Large intestine (tissue), 12 donors: ENCODE measurements at places on chromosomes 7 and 10.

DNA sequence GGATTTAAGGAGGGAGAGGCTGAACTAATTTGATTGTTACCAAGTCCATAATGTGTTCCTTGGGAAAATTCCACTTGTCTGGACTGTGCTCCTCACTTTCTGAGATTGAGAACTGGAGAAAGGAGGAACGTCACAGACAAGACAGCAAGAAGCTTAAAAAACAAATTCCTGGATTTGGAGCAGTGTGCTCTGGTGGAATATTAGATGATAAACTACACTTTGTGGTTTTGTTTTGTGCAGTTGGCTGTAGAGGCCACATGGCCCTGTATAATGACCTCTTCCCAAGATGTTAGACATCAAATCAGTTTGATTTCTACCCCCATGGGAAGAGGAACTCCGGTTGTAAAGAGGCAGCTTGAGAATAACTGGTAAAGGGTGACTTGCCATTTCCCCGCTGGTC is 421.3 kb upstream of the GALNT17 start:
- DNase-seq, result no peak

GRCh38 chr7:4711634-4712033 is 29.5 kb downstream of the FOXK1 start:
- DNase-seq, result no peak

GRCh38 chr10:131143425-131144165 is 167.9 kb downstream of the TCERG1L start:
- DNase-seq, result no peak

GRCh38 chr7:44390701-44391100 is 65.3 kb upstream of the CAMK2B start:
- no peak for DNase-seq

DNA sequence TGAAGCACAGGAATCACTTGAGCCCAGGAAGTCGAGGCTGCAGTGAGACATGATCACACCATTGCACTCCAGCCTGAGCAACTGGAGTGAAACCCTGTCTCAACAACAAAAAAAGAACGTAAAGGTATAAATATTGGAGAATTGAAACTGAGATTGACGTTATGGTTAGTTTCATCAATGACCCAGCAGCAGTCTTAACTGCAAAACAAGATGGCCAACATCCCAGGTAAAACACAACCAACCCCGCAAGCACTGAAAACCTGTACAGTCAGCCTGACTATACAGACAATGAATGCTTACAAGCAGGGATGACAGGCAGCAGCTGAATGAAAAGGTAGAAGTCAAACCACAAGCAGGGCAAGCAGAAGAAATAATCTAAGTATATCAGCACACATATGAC is 34.7 kb downstream of the WAPL start:
- no peak for DNase-seq

DNA sequence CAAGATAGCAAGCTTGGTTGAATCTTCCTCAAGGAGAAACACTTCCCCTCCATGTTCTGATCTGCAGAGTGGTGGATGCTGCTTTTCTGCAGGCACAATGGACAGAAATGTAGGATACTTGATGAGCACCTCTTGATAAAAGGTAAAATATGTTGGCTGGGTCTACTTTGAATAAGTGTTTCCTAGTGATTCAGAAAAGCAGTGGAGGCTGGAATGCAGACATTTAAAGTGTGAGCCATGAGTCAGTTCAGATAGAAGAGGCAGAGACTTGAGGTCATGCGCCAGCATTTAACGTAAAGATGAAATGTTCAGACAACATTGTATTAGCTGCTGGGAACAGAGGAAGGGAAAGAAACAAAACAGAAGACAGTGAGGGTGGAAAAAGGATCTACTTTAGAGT is 403.1 kb downstream of the ADRA2A start:
- no peak for DNase-seq

DNA sequence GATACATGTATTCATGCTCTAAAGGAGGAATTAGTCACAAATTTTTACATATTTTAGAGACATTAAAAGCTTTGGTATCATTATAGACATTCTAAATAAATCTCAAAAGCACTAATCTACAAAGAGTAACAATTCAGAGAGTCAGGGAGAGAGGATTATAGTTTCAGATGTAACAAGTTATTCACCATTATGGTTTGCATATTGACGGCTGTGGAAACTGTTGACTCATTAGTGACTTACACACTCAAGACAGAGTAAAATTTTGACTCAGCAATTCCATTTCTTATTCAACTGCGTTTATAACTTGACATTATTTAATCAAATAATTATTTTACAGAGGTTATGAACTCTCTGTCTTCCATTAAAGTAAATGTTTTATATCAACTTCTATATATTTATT is 95.4 kb upstream of the SEMA3C start:
- no peak for DNase-seq

DNA sequence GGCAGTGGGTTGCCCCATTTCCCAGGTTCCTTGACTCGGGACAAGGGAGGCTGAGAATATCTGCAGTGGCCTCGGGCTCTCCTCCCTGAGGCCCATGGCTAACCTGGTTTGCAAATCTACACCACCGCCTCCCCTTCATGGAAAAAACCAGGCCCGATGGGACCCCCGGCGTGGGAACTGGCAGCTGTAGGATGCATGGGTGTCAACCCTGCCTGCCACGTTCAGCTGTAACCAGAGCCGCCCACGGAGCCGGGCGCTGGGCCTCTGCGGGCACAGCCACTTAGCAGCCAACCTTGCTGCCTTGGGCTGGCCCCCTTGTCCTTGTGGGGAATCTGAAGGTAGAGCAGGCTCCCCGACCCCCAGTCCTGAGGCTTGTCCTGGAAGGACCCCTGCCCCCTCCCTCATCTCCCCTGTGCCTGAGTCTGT is 1.6 kb downstream of the PWWP2B start:
- DNase-seq, result no peak

DNA sequence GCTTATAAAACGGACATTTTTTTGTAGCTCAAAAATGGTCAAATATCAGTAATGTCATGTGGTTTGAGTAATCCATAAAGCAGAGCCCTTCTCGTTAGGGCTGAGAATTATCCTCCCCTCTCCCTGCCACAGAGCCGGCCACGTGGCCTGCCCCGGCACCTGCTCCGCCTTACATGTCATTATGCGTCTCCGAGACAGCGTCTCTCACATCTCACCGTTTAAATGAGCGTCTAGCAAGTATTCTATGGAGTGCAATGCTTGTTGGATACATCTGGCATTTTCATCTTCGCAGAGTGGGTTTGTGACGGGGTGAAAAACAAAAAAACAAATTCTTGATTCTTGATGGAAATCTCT is 86.1 kb downstream of the CUX1 start:
- DNase-seq, result no peak

GRCh38 chr10:83959328-83959727 is 180.0 kb upstream of the GHITM start:
- no peak for DNase-seq

DNA sequence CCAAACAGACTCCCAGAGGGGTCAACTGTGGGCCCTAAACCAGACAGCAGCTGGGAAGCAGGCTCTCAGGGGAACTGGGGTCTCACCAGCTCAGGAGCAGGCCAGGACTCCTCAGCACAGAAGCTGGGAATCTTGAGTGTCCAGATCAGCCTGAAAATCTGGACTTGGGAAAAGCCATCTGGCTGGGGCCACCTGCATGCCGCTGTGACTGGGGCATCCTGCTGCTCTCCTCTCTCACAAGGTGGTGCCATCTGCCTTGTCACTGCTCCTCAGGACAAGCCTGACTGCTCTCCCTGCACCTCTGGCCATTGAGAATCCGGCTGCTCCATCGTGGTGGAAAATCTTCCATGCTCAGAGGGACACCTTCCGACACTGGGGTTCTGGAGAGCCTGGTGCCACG is 141.4 kb downstream of the PLPP4 start:
- DNase-seq, result no peak

GRCh38 chr10:15348579-15348978 is 22.5 kb downstream of the FAM171A1 start:
- no peak for DNase-seq

DNA sequence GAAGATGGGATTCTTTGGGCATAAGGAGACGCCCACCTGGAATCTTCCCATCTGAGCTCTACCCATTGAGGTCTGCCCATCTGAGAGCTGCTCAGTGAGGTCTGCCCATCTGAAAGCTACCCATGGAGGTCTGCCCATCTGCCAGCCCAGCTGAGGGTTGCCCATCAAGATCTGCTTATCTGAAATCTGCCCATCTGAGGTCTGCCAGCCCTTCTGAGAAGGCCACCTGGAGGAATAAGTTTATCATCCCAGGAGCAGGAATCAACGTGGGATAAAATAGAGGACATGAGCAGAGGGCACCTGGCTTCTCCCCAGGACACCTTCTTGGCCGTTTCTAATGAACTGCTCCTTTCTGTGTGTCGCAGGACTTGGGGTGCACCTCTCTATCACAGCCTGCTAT is 35.3 kb upstream of the PDZD8 start:
- DNase-seq, result no peak

GRCh38 chr10:15841696-15842095 is 18.6 kb downstream of the MINDY3 start:
- no peak for DNase-seq

DNA sequence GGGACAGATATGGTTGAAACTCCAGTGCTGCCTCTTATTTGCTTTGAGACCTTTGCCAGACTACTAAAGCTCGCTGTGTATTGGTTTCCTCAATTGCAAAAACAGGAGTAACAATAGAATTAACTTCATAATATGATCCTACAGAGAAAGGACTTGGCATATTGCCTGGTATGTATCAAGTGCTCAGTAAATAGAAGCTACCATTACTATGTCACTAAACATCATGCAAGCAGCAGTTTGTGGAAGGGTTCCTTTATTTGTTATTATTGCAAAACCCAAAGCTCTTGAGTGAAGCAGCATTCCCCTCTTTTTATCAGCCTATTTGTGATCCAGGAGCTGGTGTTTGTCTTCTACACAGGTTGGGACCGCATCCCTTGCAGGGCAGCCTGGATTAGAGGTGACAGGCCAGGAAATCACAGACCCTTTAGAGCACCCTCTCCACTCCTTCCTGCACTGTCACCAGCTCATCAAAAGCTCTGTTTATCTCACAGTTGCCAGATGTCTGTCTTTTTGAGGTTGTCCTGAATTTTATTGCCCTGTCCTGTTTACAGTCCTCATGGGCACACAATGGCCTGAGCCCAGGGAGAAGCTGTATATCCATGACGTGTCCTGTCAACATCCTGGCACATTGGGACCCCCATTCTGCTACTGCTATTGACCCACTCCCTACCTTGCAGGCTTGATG is 121.5 kb downstream of the SNX10 start:
- no peak for DNase-seq

GRCh38 chr7:150898475-150899011 is 46.2 kb downstream of the AOC1 start:
- peak; percentile 66 for DNase-seq

- no peak for DNase-seq
Observed at GRCh38 chr7:129634361-129635034, 23.0 kb downstream of the NRF1 start.

DNA sequence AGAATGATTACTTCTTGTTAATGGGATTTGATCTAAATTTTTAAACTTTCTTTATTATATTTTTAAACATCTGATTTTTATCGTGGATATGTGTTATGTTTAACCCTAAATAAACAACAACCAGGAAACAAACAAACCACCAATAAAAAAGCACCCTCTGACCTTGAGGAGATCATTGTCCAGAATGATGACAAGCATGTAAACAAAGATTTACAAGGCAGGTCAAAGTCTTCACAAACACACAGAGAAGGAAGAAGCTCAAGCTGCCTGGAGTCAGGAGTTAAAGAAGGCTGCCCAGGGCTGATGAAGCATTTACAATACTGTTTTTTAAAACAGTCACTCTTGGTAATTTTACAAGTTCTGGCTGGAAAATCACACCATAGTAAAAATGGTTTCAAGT is 31.0 kb upstream of the EGFR start:
- peak; percentile 19 for DNase-seq

DNA sequence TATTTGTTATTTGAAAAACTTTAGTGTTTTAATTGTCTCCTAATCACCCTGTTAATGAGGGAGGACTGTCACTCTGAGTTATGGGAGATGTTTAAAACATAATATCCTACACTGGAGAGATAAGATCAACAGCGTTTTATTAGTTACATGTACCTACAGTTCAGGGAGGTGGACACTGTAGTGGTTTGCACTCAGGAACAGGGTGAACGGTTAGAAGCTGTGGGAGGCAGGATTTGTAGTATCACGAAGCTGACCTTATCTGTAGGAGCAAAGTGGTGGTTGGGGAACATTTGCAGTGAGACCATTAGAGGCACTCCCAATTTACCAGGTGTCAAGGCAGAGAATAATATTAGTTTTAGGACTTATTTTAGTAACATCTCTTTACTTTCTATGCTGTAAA is 193.3 kb upstream of the KCND2 start:
- DNase-seq, result no peak

DNA sequence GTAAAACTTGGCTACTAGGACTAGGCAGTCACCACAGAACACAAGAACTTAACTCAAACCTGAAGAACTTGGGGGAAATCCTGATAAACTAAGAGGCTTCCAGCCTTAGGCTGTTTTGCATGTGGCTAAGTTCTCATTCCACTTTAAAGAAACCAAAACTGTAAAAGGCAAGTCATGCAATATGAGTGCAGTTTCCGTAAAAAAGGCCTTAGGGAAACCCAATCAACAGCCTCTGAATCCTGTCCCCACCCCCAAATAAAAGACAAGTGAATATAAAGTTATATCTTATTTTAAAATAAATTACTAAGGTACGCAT is 95.1 kb downstream of the USP6NL start:
- DNase-seq, result no peak

- no peak for DNase-seq
Observed at GRCh38 chr7:50329775-50330174, 25.3 kb downstream of the IKZF1 start.

DNA sequence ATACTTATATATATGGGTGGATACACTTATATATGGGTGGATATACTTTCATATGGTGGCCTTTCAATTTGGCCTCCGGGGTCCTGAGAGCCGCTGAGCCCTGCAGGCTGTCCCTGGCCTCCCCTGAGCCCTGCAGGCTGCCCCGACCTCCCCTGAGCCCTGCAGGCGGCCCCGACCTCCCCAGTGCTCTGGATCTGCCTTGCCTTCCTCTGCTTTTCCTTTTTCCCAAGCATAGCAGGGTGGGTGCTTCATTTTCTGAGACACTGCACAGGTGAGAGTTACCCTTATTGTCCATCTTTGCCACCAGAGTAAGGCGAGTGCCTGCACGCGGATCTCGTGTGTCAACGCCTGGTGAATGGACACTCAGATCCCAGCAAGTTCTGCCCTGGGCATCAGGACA is 106.6 kb downstream of the VIPR2 start:
- no peak for DNase-seq

DNA sequence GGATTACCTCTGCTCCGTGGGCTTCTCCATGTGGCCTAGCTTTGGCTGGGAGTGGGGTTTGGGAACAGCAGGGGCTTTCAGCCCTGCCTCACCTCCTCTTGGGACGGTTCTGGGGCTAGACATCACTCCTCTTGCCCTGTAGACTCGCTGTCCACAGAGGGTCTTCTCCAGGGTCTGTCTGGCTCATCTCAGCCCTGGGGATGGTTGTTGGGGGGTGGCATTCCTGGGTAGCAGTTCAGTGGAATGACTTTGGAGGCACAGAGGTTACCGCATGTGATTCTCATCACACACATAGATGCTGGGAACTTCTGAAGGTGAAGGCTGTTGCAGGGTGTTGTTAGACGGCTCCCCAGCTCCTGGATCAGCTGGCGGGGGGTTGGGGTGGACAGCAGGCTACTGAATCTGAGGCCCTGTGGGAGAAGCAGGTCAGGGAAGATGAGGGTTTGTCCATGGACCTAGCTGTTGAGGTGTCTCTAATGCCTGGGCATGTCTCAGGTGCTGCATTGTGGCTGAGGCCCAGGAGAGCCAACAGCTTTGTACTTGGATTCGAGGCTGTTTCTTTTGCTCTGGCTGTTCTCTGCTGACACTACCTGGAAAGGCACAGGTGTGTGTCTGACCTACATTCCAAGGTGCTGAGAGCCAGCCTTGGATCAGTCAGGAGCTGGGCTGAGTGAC is 23.8 kb downstream of the RAMP3 start:
- no peak for DNase-seq
